ENCODE measurements at places on chromosomes 1 and 21.
A peak's percentile ranks its signal among the peaks of the same experiment; 100 is the strongest.

GRCh38 chr21:33121715-33122475, 52.0 kb downstream of the OLIG1 start:
- no peak for DNase-seq

GRCh38 chr1:20432891-20433290, 53.1 kb downstream of the CAMK2N1 start:
- DNase-seq, result no peak

DNA sequence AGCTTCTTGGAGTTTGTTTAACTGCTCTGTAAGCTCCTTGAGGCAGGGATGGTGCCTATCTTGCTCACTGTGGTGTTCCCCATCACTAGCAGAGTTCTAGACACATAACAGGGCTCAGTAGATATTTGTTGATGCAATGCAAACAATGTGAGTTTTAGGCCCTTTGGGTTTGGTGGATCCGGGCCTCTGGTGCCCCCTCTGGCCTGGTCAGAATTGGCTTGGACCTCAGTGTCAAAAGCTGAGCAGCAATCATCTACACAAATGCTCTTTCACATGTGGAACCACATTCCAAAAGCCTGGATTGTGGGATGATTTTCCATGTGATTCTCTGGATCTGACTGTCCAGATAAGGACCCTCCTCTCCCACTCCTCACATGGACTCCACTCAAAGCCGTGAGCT, 53.4 kb upstream of the BCAR3 start:
- DNase-seq, result no peak

DNA sequence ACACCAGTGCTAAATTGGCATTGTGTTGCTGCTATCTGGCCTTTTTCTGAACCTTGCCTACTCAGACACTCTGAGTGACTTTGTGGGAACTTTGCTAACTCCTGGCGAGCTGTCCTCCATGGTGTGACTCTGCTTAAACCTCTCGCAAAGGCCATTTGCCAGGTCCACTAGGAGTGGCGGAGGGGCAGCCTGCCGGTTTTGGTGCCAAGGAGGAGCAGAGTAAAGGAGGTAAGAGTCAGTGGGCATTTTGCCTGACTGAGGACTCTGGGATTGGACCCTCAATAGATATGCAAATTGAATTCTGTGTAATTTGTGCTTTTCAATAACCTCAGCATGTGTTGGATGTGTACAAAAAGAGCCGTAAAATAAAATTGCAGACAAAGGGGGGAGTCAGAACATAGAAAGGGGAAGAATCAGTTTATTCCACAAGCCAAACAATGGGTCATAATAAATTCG, 386.6 kb upstream of the NFIA start:
- DNase-seq, result no peak

DNA sequence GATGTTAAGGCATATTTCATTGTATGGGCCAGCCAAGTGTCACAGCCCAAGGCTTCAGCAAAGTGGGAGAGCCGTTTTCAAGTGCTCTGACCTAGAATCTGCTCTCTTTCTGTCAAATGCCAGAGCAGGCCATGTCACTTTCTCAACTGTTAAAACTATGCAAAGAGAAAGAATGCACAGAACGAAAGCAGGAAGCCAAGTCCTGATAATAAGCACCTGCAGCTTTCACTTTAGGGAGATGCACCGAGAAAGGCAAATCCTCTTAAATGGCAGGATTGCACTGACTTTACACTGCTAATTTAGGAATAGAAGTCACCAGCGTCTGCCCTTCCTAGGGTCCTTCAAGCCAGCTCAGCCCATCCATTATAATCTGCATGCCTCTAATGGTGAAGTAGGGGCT, 49.2 kb upstream of the NTPCR start:
- DNase-seq, result no peak

DNA sequence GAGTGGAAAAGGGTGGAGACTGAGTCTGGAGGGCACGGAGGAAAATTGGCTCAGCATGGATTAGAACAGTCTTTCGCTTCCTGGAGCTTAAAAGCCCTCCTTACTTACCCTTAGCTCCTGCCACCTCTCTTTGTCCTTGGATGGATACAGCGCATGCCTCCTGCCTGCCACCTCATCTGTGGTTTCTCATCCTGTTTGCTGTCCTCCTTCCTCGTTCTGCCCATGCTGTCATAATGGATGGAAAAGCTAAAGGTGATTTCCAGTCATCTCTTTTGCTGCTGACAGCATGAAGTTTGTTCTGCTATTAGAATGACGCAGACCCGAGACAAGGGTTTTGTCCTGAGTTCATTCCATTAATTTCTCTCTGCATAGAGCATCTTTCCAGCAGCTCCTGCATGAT, 425.9 kb downstream of the KIF26B start:
- no peak for DNase-seq

GRCh38 chr1:179775009-179775408, 31.9 kb downstream of the FAM163A start:
- DNase-seq, result no peak

DNA sequence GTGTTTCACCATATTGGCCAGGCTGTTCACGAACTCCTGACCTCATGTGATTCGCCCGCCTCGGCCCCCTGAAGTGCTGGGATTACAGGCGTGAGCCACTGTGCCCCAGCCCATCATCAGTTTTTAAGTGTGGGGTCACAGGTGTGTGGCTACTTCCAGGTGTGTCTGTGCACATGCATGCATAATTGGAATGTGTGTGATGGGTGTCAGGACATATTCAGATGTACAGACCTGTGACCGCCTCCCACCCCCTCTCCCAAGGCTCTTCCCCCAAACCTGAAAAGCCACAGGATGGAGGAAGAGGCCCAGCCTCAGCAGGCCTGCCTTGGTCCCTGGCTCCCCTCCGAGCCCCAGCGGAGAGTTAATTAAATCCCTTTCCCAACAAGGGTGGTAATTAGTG, 37.3 kb upstream of the CSF3R start:
- DNase-seq, result no peak

DNA sequence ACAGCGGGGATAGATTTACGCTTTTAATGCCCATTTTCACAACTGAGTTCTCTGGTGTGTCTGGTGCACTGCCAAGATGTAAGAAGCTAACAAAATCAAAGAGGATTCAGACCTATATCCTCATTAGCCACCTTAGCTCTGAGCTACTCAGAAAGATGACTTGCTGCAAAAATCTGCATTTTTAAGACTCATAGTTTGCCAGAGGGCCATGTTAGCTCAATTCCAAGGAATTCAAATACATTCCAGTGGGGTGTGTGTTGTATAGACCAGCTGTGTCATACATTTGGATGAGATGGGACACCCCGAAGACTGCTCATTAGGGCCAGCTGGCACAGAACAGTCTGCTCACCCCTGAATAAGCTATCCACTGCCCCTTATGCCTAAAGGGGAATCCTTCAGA, 8.9 kb downstream of the DENND2D start:
- no peak for DNase-seq

GRCh38 chr1:53080041-53080440, 18.0 kb downstream of the PODN start:
- no peak for DNase-seq

DNA sequence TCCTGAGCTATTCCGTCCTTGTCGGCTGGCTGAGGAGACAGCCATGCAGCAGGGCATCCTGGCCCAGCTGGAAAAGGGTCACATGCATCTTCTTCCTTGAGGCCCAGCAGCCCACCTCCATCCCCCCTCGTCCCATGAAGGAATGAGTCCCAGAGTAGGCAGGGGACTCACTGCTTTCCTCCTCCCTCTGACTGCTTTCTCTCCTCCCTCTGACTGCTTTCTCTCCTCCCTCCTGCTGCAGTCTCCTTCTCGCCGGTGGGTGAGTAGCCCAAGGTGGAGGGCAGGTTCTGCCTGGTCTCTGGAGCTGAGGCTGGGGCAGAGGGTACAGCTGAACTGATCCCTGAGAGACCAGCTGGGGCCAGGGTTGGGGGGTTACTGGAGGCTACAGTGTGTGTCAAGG, 13.5 kb downstream of the NTRK1 start:
- no peak for DNase-seq

GRCh38 chr1:222817529-222817928, 2.7 kb downstream of the DISP1 start:
- no peak for DNase-seq

GRCh38 chr21:17854745-17855144, 35.6 kb upstream of the C21orf91 start:
- no peak for DNase-seq

- no peak for DNase-seq
Measured at GRCh38 chr21:27564684-27565301, 597.9 kb upstream of the ADAMTS5 start.

GRCh38 chr1:44568128-44568900, 106.0 kb downstream of the TMEM53 start:
- DNase-seq, result no peak

DNA sequence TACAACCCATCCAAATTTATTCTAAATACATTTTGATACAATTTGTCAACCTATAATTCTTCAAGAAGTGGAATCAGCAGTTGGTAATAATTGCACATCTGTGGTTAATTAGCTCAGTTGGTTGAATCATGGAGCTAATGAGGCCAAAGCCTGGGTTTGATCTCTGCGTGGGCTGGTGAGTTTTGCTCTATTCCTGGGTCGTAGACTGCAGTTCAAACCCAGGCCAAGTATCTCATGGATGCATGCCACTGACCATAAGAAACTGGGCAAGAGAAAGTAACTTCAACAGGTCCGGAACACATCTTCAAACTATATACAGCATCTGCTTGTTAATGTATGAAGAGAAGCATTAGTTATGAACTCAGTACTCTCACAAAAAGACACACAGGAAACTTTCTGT, 779.7 kb downstream of the USP25 start:
- no peak for DNase-seq

DNA sequence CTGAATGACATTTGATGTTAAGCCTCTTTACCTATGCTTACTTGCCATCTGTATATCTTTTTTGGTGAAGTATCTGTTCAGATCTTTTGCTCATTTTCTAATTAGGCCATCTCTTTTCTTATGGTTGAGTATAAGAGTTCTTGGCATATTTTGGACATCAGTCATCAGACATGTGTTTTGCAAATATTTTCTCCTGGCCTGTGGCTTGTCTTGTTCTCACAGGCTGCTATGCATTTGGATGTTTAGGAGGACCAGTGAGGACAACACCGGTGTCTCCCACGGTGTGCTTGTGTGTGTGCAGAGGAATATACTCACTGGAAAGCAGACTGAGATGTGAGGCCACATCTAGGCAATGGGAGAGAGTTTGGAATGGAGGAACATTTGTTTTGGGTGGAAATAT, 87.1 kb upstream of the LYST start:
- DNase-seq, result no peak

GRCh38 chr1:107842241-107842640, 122.7 kb downstream of the VAV3 start:
- DNase-seq, result no peak

- no peak for DNase-seq
Measured at GRCh38 chr21:44333509-44334328, 5.5 kb downstream of the CFAP410 start.

- no peak for DNase-seq
Measured at GRCh38 chr21:46468108-46468774, 9.6 kb downstream of the DIP2A start.

DNA sequence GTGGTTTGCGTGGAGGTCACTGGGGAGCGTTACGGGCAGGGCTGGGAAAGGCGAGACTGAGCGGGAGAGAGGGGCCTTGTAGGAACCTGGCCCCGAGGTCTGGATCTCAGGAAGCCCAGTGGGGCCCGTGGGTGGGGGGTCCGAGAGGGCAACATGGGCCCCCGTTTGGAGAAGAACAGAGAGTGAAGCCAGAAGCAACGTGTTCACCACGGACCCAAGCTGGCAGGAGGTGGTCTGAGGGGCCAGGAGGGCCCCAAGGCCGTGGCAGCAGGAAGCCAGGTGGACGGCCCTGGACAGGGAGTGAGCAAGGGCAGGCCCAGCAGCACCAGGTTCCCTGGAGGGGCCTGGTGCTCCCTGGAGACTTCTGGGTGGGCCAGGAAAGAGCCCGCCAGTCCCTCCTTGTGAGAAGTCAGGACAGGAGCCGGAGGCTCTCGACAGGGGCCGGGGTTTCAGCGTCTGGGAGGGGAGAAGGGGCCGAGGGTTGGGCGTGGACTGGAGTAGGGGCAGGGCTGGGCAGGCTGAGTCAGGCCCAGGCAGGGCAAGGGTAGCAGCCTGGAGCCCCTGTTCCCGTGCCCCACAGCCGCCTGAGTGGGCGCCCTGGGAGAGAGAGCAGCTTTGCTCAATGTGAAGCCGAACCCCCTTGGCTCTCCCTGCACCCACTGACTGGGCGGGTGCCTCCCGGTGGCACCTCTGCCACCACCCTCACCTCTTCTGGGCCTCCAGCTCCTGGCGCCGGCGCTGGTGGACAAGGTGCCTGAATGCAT, 33.5 kb downstream of the CFAP74 start:
- DNase-seq, result no peak

GRCh38 chr1:224759681-224760091, 143.6 kb downstream of the CNIH3 start:
- no peak for DNase-seq

GRCh38 chr1:44860331-44860730, 17.3 kb upstream of the PTCH2 start:
- no peak for DNase-seq

- DNase-seq, result peak; percentile 5
Measured at GRCh38 chr1:153404768-153405167, 11.6 kb upstream of the S100A7A start.

DNA sequence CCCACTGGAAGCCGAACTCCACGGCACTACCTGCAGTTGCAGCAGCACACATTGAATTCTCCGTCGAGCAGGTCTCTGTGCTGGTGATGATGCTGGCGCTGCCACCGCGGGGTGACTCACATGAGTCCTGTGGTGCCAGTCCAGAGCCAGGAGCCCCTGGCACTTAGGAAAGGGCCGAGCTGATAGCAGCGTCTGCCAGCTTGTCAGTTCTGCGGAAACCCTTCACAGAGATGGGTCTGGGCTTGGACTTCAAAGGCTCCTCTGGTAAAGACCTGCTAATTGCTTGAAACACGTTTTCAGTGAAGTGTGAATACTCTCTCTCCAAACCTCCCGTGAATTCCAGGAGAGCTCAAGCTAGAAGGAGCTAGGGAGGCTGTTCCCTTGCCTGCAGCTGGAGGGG, 92.2 kb downstream of the GRIK3 start:
- DNase-seq, result no peak

DNA sequence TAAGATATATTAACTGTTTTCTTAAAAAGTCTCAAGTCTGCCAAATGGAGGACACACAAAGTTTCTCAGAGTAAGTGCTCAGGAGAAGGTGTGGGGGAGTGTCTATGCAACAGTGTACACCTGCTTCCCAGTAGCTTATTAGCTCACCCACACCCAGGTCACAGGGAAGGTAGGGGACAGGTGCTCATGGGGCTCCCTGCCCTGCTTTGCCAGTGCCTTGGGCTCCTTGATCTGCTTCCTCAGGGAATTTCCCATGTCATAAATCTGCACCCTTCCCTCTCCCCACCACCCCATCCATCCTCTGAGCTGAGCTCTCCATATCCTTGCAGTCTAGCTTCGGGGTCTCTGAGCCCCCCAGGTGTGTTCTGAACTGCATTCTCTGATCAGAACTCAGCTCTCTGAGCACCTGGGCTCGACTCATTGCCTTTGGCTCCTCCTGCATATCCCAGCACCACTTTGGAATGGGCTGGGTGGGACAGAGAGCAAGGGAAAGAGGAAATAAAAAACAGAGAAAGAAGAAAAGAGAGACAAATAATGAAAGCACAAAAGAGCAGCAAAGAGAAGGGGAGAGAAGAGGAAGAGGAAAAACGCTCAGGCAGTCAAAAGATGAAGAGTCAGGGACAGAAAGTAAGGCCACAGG, 87.0 kb upstream of the ATP1B1 start:
- DNase-seq, result no peak

Measured in stimulated activated CD8-positive, alpha-beta memory T cell treated with anti-CD3 and anti-CD28 coated beads, Interleukin-15, amount 100 ng/mL, for 1 hour (primary cell).